ENCODE measurements at places on chromosomes 2 and 18.

GRCh38 chr2:96105152-96105915 lies 11.0 kb downstream of the ADRA2B start:
- no peak for DNase-seq

DNA sequence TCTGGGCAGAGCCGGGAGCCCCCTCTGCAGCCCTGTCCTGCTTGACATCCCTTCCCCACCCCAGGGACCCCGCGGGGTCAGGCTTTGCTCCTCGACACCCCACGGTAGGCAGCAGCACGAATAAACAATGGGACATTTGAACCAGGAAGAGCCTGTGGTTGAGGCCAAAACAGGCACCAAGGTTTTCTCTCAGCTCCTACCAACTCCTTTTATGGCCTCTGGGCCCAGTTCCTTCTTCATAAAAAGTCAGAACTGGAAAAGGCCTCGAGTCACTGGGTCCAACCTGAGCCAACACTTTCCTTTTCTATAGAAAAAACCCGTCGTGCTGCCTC lies 20.6 kb downstream of the TEX44 start:
- DNase-seq, result no peak

DNA sequence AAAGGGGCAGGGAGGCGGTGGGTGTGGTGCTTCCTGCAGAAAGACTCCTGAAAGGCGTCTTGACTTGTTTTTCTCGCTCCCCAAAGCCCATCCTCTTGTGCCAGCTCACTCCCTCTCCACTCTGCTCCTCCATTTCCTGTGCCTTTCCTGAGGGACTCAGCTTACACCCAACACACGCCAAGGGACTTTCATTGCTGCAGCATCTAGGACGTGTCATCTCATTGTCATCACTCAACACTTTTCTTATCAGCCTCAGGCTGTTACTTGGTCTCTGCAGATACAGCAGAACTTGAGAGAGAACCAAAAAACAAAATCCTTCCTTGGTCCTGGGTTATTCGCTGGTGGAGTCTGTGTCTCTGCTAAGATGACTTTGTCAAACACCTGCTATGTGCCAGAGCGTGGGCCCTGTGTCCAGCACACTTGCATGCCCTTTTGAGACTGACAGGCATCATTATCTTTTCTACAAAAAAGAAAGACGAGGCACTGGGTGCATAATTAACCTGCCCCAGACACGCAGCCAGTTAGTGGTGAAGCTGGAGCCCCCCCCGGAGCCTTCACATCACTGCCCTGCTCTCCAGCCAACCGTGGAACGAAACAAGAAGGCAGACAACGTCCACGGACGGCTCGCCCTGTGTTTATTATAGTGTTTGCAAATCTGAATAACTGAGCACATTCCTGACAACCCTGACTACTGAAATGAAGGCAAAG lies 261.7 kb upstream of the HDAC4 start:
- no peak for DNase-seq

DNA sequence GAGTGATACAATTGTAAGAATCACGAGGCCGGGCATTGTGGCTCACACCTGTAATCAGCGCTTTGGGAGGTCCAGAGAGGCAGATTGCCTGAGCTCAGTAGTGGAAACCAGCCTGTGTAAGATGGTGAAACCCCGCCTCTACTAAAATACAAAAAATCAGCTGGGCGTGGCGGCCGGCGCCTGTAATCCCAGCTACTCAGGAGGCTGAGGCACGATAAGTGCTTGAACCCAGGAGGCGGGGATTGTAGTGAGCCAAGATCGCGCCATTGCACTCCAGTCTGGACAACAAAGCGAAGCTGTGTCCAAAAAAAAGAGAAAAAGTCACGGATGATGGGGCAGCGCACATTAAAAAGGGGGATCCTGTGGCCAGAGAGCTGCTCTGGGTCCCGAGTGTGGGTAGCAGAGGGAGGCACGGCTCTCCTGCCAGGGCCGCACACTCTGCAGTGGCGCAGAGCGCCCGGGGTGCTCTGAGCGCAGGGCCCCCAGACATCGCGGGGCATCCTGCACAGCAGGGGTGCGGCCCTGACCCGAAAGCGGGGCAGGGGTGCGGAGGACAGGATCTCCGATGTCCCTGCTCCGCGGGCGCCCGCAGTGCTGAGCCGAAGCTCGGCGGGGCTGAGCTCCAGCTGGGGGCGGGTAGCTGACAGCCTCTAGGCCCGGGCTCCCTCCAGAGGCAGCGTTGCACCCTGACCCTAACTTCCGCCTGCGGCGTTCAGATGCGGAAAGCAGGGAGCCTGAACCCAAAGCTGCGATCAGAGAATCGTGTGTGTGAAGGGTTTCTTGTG lies 30.4 kb upstream of the RAB6D start:
- DNase-seq, result no peak

DNA sequence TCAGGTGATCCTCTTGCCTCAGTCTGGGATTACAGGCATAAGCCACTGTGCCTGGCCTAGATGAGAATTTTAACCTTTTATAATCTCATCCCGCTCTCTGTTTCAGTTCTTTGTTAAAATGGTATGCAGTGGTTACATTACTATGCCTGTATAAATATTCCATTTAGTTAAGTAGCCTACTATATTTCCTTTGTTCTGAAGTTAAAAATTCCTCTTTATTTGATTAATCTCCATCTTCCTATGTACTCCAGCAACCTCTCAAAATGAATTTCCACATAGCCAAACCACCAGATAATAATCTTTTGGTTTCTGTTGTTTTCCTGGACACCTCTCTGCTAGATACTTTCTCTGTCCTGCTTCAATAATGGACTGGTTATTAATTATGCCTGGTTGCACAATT lies 15.8 kb downstream of the RAB10 start:
- DNase-seq, result no peak

- no peak for DNase-seq
These were observed 204.5 kb upstream of the CXCR4 start for GRCh38 chr2:136322428-136322827.

- no peak for DNase-seq
These were observed 509.5 kb downstream of the PARD3B start for GRCh38 chr2:205054789-205055188.

- DNase-seq, result no peak
These were observed 175.6 kb downstream of the FMNL2 start for GRCh38 chr2:152510621-152511020.

DNA sequence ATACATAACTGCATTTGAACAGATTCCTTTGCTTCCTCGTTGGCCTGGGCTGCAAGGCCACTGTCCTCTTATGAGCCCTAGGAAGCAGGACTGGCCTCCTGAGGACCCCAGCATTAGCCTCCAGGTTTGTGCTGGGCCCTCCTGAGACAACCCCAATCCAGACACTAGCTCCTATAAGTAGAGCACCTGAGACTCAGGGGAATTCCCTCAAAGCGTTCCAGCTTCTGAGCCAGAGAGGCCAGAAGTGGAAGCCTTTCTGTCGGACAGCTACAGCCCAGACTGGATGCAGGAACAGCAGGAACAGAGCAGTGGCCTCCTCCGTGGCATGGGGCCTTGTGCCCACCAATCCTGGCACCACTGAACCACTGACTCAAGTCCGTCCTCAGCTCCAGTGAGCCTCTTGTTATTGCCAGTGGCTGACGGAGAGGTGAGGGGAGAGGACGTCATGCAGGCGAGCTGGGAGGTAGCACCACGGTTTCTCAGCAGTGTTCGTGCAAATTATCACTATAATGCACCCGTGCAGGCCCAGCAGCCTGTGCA lies 67.2 kb downstream of the NPAS2 start:
- no peak for DNase-seq

DNA sequence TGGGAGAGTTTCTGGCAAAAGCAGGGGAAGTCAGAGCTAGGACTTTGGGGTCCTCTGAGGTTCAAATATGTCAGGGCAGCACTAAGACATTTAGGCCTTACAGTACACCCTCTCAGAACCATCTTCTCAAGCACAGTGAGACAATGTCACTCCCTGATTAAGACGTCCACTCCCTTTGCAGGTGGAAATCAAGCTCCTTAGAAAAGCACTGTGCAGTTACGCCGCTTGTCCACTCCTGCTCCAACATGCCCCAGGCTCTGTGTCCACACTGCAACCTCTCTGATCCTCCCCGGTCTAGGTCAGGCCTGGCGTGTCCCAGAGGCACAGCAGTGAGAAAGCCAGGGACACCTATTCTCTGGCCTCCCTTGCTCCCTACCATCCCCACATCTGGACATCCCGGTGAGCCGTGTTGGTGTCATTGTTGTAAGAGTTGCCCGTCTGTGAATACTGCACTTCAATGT lies 528.6 kb upstream of the ID2 start:
- DNase-seq, result no peak

DNA sequence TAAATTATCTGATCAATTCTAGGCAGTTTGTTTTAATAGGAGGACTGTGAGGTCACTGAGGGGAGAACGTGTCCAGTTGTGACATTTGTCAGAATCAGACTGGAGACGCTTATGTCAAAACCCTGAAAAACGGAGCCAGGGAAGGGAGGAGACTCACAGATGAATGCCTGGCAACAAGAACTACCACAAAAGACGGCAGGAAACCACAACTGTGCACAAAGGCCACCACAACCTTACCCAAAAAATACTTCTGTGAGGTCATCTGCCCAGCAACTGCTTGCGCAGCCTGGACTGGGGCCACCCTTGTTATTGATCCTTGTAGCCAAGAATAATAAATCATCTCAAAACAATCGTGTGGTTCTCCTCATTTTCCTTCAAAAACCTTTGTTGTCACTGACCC lies 173.0 kb upstream of the ALKAL2 start:
- DNase-seq, result peak; percentile 75

- no peak for DNase-seq
These were observed 281.4 kb upstream of the ZNF804A start for GRCh38 chr2:184316921-184317320.

DNA sequence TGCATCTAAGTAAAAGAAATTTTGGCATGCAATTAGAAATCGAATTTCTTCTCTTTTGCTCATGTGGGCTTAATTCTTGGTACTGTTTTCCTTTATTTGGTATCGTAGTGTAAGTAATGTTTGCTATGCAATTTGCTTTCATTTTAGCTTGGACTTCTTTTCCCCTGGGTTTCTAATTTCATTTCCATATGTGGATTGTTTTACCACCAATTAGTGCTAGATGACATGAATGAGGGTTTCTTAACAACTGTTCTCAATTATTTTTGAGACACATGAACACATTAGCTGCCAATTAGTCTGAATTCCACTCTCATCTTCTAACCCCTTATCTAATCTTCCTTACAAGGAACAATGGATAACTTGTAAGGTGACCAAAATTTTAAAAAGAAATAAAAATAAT lies 1047.2 kb upstream of the PIK3C3 start:
- no peak for DNase-seq

Data from stimulated activated naive B cell treated with anti-CD40 and anti-IgM and Interleukin-4, amounts not matched to agents 10 μg/mL and 1 μg/mL and 100 μg/mL, for 72 hours (primary cell).